HCT116 (cell line): ENCODE measurements at places on chromosomes 1 and 21. TPM values are rescaled to one million over a fixed set of nuclear protein-coding genes. Genes with fewer than 3 reads are reported as not detected.

The ADAMTS5 gene
- 0.02 TPM for total RNA-seq

DNA sequence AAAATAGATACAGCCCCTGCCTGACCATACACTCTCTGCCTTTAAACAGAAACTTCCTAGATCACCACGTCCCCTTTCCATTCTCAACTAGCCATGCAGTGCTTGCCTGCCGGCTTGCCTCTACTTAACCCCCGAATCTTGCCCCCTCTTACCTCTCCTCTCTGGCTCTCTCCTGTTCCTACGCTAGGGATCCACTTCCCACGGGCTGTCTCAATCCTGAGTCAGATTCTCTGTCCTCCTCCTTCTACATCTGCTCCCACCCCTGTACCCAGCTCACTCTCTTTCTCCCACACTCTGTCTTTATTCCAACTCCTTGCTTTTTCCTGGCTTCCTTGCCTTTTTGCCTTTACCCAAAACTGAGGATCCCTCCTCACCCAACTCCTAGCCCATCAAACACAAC is 29.3 kb downstream of the ATF3 start:
- no peak overlapping the region for H3K4me3 ChIP-seq
- no peaks in the 10 kb centered on the region for H3K36me3 ChIP-seq
- no peak overlapping the region for H3K27ac ChIP-seq

GRCh38 chr1:18470671-18471355 is 9.9 kb upstream of the KLHDC7A start:
- H3K27me3 ChIP-seq = 0 out of 2 replicates have a peak, but pooled peaks cover 12% of the 10 kb centered on the region
- H3K36me3 ChIP-seq = no peaks in the 10 kb centered on the region
- no peak overlapping the region for H3K27ac ChIP-seq

- H3K27ac ChIP-seq = no peak overlapping the region
- no peak overlapping the region for H3K4me3 ChIP-seq
- no peaks in the 10 kb centered on the region; the same call in 1 of the 2 replicates for H3K36me3 ChIP-seq
Observed at GRCh38 chr1:9361630-9362260, 69.1 kb downstream of the SPSB1 start.

DNA sequence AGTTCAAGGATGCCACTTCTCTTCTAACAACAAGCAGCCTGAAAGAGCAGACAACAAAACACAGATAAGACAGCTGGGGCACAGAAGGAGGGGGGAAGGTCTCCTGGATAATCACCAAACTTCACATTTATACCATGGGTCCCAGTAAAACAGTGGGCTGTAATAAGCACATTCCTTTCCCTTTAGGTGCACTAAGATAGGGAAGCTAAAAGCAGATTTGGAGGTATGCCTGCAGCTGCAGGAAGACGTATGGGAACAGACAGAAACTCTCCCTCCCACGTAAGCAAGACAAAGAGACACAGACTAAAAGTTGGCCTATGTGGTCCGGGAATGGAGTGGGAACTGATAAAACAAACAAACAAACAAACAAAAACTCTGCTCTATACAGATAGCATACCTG is 612.1 kb downstream of the MRPL39 start:
- H3K4me3 ChIP-seq = no peak overlapping the region
- H3K27ac ChIP-seq = no peak overlapping the region
- H3K4me1 ChIP-seq = no peaks in the 10 kb centered on the region
- no peaks in the 10 kb centered on the region for H3K36me3 ChIP-seq
- H3K27me3 ChIP-seq = no peaks in the 10 kb centered on the region

The KCNE2 gene
- not detected for total RNA-seq

The OR2L3 gene
- total RNA-seq = not detected

- H3K36me3 ChIP-seq = no peaks in the 10 kb centered on the region
- H3K4me1 ChIP-seq = peaks cover 7% of the 10 kb centered on the region
- no peaks in the 10 kb centered on the region for H3K27me3 ChIP-seq
Observed at GRCh38 chr1:92484472-92485380, 2.0 kb downstream of the GFI1 start.

DNA sequence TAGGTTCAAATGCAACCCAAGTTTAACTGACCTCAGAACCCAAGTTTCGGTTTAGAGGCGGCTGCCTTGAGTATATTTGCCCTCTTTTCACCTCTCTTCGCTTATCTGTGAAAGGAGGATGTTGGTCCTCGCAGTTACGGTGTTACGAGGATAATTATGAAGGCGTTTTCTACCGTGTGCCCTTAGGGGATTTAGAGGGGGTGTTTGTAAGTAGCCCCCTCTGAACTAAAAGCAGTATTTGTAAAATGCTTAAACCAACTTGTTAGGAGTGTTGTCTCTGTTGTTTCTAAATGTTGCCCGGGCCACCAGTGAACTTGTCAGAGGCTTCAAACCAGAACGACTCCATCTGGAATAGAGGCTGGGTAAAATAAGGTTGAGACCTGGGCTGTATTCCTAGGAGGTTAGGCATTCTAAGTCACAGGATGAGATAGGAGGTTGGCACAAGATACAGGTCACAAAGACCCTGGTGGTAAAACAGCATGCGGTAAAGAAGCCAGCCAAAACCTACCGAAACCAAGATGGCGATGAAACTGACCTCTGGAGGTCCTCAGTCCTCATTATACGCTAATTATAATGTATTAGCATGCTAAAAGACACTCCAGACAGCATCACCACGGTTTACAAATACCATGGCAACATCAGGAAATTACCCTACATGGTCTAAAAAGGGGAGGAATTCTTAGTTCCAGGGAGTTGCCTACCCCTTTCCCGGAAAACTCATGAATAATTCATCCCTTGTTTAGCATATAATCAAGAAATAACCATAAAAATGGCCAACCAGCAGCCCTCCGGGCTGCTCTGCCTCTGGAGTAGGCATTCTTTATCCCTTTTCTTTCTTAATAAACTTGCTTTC is 1.0 kb upstream of the PSRC1 start:
- peak overlapping the region; percentile 80 for H3K27ac ChIP-seq
- peaks cover 8% of the 10 kb centered on the region; the same call in 1 of the 2 replicates for H3K36me3 ChIP-seq
- DNase-seq = no peak
- H3K4me1 ChIP-seq = peaks cover 8% of the 10 kb centered on the region; the same call in 1 of the 2 replicates
- H3K27me3 ChIP-seq = no peaks in the 10 kb centered on the region

GRCh38 chr1:167629681-167630567 is at the start of gene RCSD1:
RCSD1 (plus strand) TSS chr1:167630232; CDS start chr1:167630424, 192 bp downstream.
- no peak within 1 kb of the TSS for H3K27ac ChIP-seq
- H3K27me3 ChIP-seq = no peaks in the 10 kb centered on the region
- H3K36me3 ChIP-seq = no peaks in the 10 kb centered on the region
- H3K4me3 ChIP-seq = no peak within 1 kb of the TSS
- no peak for DNase-seq

GRCh38 chr1:39418236-39418635 is 73.2 kb upstream of the BMP8A start:
- H3K4me3 ChIP-seq = no peak overlapping the region
- DNase-seq = no peak
- no peaks in the 10 kb centered on the region; the same call in 1 of the 2 replicates for H3K4me1 ChIP-seq
- H3K27me3 ChIP-seq = no peaks in the 10 kb centered on the region

GRCh38 chr1:145906954-145907753 is 2.7 kb downstream of the ITGA10 start:
- H3K27me3 ChIP-seq = no peaks in the 10 kb centered on the region
- no peak overlapping the region for H3K4me3 ChIP-seq
- DNase-seq = no peak

- H3K4me1 ChIP-seq = no peaks in the 10 kb centered on the region
- H3K27me3 ChIP-seq = no peaks in the 10 kb centered on the region
Observed at GRCh38 chr21:23921670-23922418, 1685.4 kb downstream of the MRPL39 start.

DNA sequence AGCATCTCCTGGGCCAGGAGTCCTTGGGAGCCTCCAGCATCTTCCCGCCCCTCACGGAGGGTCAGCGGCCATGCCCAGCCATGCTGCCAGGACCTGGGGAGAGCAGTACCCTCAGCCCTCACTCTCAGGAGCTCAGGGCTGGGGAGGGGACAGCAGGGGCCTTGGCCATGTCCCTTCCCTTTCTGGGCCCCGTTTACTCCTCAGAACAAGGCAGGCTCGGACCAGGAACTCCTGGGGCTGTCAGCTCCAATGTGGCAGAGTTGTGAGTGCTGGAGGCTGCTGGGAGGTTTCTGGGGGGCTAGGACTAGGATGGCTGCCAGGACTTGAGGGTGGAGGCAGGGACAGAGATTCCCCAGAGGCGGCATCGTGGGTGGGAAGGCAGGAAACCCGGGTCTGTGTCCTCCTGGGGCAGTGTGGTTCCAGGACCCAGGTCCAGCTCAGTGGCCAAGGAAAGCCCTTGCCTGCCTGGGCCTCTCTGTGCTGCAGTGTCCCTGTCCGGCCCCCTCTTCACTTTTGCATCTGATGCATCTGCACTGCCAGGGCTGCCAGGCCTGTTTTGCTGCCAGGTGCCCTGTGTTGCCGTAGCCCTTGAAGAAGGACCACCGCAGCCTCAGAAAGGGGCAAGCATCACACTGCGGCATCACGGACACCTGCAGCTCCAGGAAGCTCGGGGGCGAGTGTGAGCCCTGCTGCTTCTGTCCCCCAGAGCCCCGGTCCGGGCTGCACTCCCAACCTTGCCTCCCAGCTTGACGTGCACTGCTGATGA is 223.9 kb downstream of the CAMTA1 start:
- H3K27ac ChIP-seq = no peak overlapping the region
- H3K4me3 ChIP-seq = no peak overlapping the region
- DNase-seq = no peak
- H3K4me1 ChIP-seq = no peaks in the 10 kb centered on the region
- H3K36me3 ChIP-seq = no peaks in the 10 kb centered on the region

The BRINP3 gene
- total RNA-seq = not detected

- H3K27me3 ChIP-seq = no peaks in the 10 kb centered on the region
- H3K36me3 ChIP-seq = no peaks in the 10 kb centered on the region
- peak overlapping the region; percentile 26; the same call in 1 of the 2 replicates for H3K27ac ChIP-seq
- no peak for DNase-seq
- peaks cover 35% of the 10 kb centered on the region for H3K4me1 ChIP-seq
- H3K4me3 ChIP-seq = peak overlapping the region; percentile 73
Observed at GRCh38 chr1:201648907-201649721, 110.2 kb downstream of the NAV1 start.

GRCh38 chr1:207218512-207219362 is 102.7 kb upstream of the CD55 start:
- H3K27me3 ChIP-seq = no peaks in the 10 kb centered on the region
- H3K4me1 ChIP-seq = no peaks in the 10 kb centered on the region
- H3K36me3 ChIP-seq = no peaks in the 10 kb centered on the region
- no peak overlapping the region for H3K27ac ChIP-seq

GRCh38 chr1:221718381-221719277 is 23.3 kb downstream of the DUSP10 start:
- no peak for DNase-seq
- H3K4me3 ChIP-seq = no peak overlapping the region
- H3K27ac ChIP-seq = no peak overlapping the region
- no peaks in the 10 kb centered on the region for H3K4me1 ChIP-seq

DNA sequence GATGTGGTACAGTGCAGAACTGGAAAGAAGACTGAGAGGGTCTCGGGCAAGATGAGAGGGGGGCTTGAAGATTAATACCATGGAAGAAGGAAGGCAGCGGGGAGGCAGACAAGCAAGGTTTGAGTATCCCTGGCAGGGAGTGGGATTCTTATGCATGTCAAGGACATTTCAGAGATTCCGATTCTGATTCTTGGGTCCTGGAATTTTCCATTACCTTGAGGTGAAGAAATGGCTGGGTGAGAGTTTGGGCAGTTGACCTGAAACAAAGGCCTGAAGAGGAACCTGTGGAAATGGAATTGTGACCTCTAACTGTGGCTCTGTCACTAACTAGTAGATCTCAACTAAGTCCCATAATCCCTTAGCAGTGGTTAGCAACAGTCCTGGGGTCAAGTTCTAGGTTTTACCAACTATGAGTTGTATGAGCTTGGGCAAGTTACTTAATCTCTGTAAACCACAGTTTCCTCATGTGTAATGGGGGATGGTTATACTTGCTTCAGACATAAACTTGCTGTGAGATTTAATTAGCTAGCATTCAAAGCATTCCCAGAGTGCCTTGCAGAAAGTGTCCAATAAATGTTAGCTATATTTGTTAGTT is 8.6 kb upstream of the ACTN2 start:
- no peak overlapping the region for H3K27ac ChIP-seq
- H3K4me1 ChIP-seq = no peaks in the 10 kb centered on the region
- peaks cover 42% of the 10 kb centered on the region for H3K27me3 ChIP-seq
- no peaks in the 10 kb centered on the region for H3K36me3 ChIP-seq
- DNase-seq = no peak
- H3K4me3 ChIP-seq = no peak overlapping the region

DNA sequence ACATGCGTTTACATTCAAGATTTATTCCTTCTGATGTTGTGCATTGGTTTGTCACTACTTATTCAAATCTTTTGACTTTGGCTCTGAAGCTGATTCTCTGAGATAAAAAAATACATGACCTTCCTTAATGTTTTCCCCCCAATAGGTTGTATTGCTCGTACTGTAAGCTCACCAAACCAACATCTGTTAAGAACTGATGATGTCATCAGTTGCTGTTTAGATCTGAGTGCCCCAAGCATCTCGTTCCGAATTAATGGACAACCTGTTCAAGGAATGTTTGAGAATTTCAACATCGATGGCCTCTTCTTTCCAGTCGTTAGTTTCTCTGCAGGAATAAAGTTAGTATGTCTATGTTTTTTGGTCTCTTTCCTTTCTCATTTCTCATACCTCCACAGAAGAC is 390.2 kb downstream of the ZP4 start:
- H3K27ac ChIP-seq = no peak overlapping the region
- H3K4me1 ChIP-seq = no peaks in the 10 kb centered on the region
- DNase-seq = no peak
- H3K27me3 ChIP-seq = no peaks in the 10 kb centered on the region

GRCh38 chr1:92968138-92969032 is 7.1 kb upstream of the DIPK1A start:
- no peak overlapping the region for H3K4me3 ChIP-seq
- DNase-seq = peak; percentile 42
- no peak overlapping the region for H3K27ac ChIP-seq
- peaks cover 4% of the 10 kb centered on the region; the same call in 1 of the 2 replicates for H3K4me1 ChIP-seq

DNA sequence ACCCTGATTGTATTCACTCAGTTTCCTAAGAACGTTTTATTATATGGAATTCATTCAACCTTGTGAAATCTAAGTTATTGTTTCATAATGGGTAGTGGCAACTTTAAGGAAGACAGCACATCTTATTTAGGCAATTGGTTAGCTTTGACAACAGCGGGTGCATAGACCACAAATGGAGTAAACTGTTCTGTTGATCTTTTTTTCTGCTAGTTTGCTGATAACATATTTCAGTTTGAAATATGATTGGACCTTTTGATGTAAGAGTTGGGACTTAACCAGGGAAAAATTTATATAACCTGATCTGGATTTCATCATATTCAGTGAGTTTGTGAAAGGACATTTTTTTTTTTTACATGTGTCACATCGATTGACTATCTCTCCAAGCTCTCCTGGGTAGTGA is 151.7 kb downstream of the HLX start:
- H3K36me3 ChIP-seq = no peaks in the 10 kb centered on the region
- no peak overlapping the region for H3K27ac ChIP-seq
- DNase-seq = no peak
- peaks cover 7% of the 10 kb centered on the region for H3K4me1 ChIP-seq
- no peaks in the 10 kb centered on the region for H3K27me3 ChIP-seq

DNA sequence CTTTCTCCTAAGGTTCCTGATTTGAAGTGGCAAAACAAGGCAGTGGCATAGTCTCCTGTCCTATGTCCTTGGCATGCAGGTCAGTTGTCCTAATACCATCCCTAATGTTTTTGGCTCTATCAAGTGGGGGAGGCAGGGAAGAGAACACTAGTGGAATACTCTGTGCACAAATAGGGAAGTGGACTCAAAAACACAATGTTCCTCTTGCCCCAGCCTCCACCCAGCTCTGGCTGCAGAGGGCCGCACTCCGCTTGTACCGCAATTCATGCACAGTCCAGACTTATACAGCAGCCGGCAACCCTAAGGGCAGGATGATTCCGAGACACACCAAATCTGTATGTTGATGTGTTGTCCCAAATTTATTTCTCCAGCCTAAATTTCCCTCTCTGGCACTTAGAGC is 14.5 kb downstream of the PLEKHO1 start:
- no peaks in the 10 kb centered on the region for H3K27me3 ChIP-seq
- no peak overlapping the region for H3K4me3 ChIP-seq
- H3K27ac ChIP-seq = no peak overlapping the region
- peaks cover 9% of the 10 kb centered on the region; the same call in 1 of the 2 replicates for H3K4me1 ChIP-seq
- H3K36me3 ChIP-seq = peaks cover 2% of the 10 kb centered on the region; the same call in 1 of the 2 replicates
